Stimulated activated CD8-positive, alpha-beta memory T cell treated with anti-CD3 and anti-CD28 coated beads, Interleukin-15, amount 100 ng/mL, for 1 hour (primary cell): ENCODE measurements at places on chromosomes 6 and 20.

- no peak for DNase-seq
These were observed 20.7 kb upstream of the ZMYND8 start for GRCh38 chr20:47377122-47377722.

GRCh38 chr6:93177918-93178317, 241.4 kb downstream of the EPHA7 start:
- no peak for DNase-seq

DNA sequence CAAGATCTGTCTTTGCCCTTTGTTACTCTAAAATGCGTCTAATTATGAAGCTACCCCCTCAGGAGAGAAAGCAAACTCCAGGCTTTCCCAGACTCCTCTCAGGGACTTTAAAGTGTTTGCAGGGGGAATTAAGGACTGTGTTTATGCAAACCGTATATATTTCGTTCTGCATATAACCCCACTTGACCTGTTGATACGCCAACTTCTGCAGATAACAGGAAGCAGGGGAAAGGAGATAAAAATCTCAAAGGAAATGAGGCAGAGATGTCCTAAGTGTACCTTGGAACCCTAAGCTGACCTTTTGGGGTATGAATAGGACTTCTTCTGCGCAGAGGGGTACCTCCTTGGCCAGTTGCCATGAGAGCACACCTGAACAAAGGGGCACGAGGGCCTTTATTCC, 8.1 kb downstream of the SYCP2L start:
- DNase-seq, result no peak

DNA sequence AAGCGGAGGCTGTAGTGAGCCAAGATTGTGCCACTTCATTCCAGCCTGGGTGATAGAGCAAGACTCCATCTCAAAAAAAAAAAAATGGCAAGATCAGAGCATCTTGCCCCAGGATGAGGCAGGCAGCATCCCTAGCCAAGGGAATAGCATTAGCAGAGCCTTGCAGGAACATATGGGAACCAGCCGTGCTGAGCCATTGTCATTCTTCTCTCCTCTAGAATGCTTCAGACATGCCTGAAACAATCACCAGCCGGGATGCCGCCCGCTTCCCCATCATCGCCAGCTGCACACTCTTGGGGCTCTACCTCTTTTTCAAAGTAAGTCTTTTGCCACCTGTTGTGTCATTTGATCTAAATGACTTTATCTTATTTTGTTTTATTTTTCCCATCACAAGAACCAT, 13.0 kb downstream of the HM13 start:
- DNase-seq, result no peak

GRCh38 chr20:53175135-53175780, 203.1 kb downstream of the TSHZ2 start:
- DNase-seq, result no peak

DNA sequence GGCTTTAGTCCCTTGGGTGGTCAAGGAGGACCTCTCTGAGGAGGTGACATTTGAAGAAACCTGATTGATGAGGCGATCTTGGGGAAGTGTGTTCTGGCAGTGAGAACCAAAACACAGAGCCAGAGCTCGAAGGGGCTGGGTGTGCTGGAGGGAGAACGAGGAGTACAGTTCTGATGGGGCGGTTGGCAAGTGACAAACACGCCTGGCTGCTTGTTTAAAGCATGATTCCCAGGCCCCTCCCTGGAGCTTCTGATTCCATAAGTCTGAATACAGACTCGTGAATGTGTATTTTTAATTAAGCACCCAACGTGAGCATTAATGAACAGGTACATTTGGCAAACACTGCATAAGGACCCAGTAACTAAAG, 886 bp upstream of the NFATC2 start:
- no peak for DNase-seq

GRCh38 chr6:127201321-127201720, 65.3 kb upstream of the RNF146 start:
- no peak for DNase-seq

GRCh38 chr6:162032620-162033019, 694.9 kb downstream of the PRKN start:
- DNase-seq, result no peak

GRCh38 chr6:123594776-123595175, 42.0 kb downstream of the TRDN start:
- DNase-seq, result no peak

DNA sequence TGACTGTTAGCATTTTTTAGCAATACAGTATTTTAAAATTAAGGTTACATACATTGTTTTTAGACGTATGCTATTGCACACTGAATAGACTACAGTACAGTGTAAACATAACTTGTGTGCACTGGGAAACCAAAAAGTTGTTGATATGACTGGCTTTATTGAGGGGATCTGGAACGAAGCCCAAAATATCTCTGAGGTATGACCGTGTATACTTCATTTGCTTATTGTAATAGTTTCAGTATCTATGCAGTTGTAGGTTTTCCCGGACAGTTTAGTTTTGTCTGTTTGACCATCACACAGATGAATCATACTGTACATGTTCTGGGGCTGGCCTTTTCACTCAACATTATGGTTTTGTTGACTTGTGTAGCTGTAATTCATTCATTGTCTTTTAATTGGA, 6.9 kb upstream of the ZBTB12 start:
- no peak for DNase-seq

DNA sequence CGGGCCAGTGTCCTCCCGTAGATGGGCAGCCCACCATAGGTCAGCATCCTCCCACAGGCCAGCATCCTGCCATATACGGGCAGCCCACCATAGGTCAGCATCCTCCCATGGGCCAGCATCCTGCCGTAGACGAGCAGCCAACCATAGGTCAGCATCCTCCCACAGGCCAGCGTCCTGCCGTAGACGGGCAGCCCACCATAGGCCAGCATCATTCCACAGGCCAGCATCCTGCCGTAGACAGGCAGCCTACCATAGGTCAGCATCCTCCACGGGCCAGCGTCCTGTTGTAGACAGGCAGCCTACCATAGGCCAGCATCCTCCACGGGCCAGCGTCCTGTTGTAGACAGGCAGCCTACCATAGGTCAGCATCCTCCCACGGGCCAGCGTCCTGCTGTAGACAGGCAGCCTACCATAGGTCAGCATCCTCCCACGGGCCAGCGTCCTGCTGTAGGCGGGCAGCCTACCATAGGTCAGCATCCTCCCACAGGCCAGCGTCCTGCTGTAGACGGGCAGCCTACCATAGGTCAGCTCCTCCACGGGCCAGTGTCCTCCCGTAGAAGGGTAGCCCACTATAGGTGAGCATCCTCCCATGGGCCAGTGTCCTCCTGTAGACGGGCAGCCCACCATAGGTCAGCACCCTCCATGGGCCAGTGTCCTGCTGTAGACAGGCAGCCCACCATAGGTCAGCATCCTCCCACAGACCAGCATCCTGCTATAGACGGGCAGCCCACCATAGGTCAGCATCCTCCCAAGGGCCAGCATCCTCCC, 62.9 kb downstream of the BFSP1 start:
- DNase-seq, result no peak

GRCh38 chr20:58645412-58645968, 5.6 kb upstream of the STX16 start:
- DNase-seq, result no peak

DNA sequence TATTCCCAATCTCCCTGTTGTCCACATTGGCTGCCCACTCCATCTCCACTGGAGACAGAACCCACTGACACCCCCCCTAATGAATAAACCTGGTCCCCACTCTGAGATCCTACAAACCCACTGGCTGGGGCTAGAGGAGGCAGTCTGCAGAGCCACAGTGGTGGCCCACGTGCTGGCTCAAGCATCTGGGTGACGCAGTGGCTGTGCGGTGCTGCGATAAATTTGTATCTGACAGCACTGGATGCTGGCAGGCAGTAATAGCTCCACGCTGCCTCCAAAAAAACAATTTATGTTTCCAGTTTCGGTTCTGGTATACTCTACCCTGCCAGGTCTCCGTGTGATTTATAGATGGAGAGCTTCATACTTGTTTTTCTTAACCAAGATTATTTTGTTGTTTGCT, 87.1 kb upstream of the SYNDIG1 start:
- no peak for DNase-seq

DNA sequence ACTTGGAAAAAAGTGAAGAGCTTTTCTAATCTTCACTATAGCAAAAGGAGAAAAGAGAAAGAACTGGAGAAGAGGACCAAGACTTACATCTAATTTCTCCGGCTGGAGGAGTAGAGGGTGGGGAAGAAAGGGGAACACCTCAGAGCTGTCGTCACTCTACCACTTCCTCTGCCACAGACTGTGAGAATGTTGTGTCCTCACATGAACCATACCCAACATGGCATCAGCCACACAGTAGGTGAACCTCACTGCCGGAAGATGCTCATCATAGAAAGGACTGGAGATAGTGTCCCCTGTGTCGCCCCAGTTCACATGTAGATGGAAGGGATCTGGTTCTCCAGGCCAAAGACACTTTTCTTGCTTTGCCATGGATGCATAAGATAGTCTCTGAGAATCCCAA, 604.4 kb upstream of the NOX3 start:
- DNase-seq, result no peak

DNA sequence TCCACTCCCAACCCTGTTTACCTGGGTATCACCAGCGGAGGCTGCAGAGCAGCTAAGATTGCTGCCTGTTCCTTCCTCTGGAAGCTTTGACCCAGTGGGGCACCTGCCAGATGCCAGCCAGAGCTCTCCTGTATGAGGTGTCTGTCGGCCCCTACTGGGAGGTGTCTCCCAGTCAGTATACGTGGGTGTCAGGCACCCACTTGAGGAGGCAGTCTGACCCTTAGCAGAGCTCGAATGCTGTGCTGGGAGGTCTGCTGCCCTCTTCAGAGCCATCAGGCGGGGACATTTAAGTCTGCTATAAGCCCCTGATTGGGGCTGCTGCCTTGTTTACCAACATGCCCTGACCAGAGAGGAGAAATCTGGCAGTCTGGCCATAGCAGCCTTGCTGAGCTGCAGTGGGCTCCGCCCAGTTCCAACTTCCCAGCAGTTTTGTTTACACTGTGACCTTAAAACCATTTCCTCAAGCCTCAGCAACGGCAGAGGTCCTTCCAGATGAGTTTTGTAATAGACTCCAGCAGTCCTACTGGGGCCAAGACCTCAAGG, 2.8 kb downstream of the RAET1E start:
- no peak for DNase-seq

- DNase-seq, result no peak
These were observed 151.1 kb upstream of the HCRTR2 start for GRCh38 chr6:55023230-55023629.

DNA sequence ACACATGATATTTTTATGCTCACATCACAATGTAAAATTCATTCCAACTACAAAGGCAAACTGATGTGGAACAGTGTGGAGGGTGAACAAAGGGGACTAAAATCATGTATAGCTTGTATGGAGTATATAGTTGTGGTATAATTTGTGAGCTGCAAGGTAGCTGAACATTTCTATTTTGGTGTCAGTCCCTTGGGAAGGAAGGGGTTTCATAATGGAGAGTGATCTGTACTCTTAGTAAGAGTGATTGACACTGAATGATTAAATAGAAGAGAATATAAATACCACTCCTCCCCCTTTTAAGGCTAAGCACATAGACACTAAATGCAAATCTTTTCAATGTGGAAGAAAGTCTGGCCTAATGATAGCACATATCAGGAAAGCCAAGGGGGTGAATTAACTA, 104.6 kb downstream of the POPDC3 start:
- DNase-seq, result no peak

GRCh38 chr20:58237318-58238132, 9.1 kb upstream of the ANKRD60 start:
- DNase-seq, result no peak

GRCh38 chr6:72865467-72865866, 243.6 kb downstream of the KCNQ5 start:
- DNase-seq, result no peak

GRCh38 chr20:9134346-9134745, 65.5 kb downstream of the PLCB4 start:
- DNase-seq, result no peak

- no peak for DNase-seq
These were observed 162.7 kb downstream of the INSM1 start for GRCh38 chr20:20530428-20531151.

DNA sequence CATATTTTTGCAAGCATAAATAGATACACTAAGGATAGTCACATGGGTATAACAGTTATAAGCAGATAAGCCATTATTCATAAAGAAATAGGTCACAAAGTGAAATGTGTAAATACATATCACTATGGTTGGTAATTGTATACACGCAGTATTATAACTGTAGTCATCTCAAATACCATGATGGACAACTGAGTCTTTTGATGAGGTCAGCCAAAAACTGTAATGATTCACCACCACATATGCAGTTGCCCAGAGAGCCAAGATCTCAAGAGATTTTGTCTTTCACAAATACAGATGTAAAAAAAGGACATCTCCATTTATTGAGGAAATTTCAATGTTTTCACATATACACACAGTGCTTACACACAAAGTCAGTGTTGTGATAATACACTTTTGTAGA, 28.3 kb downstream of the ZNF292 start:
- DNase-seq, result no peak

DNA sequence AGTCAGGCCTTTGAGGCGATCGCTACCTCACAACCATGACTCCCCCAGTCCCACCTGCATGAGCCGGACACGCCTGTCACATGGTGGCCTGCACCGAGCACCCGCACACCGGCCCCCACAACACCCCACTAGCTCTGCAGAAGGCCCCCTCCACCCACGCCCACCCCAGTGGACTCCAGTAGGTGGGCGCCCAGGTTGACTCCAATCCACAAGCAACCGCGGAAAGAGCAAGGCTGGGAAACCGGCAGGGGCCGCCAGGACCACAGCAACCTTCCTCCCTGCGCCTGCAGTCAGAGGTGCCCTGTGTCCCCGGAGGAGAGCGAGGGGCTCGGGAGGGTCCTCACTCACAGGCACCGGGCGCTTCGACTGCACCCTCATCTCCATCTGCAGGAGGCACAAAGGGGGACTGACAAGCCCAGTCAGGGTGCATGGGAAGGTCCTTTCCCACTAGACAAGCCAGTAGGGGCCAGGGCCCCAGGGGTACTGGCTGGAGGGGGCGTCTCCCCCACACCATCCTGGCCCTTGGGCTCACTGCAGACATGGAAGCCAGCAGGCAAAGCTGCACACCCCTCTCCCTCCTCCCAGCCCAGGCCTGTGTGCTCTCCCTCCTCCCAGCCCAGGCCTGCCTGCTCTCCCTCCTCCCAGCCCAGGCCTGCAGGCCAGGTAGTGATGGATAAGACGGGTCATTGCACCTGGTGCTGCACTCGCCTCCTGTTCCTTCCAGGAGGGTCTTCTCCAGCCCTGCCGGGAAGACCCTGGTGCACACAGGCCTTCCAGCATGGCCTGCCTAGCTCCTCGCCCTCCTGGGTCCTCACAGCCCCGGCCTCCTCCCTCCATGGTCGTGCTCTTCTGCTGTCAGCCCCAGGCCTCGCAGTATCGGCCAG, 137.2 kb downstream of the DLL1 start:
- no peak for DNase-seq
